ENCODE measurements at places on chromosomes 4 and X.

DNA sequence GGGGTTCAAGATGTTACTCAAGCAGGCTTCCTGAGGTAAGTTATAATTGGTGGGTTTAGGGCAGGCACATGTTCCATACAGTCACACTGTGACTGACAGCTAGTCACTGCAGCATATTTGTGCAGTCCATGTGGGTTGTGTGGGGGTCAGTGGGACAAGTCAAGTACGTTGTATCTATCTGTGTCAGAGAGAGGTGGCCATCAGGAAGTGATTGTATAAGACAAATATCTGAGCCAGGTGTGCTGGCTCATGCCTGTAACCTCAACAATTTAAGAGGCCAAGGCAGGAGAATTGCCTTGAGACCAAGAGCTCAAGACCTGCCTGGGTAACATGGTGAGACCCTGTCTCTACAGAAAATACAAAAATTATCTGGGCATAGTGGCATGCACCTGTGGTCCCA lies 509.3 kb downstream of the CENPC start:
- DNase-seq: no peak

DNA sequence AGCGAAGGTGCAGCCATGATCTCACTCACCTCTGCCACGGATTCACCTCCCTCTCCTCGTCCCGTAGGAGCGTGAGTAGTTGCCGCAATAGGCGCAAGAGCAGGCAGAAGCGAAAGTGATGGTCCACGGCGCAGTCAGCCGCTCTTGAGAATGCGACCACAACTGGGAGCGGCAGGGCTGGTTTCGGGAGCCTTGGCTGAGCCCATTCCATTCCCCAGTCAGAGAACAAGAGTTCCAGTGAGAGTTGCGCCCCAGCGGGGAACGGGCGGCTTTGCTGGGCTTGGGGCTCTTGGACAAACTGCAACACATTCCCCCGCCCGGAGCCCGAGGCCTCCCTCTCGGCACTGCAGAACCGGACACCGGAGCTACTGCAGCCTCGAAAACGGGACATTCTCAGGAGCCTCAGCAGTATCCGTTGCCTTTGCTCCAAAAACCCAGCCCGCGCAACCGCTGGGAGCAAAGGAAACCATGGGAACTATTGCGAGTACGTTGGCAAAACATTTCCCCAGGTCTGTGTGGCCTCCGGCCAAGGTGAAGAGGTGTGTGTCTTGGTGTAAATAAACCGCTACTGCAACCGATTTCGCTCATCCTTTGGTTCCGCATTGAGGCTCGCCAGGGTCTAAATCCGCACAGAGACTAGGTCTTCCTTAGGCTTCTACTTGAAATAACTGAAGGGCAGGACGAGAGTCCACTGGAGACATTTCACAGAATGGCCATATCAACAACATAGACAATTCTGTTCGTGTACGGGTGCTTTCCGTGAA lies 5.7 kb upstream of the ZBTB33 start:
- no peak for DNase-seq

GRCh38 chr4:8502836-8503585 lies 62.4 kb downstream of the TRMT44 start:
- DNase-seq: no peak

GRCh38 chrX:39162322-39162735 lies 361.1 kb downstream of the MID1IP1 start:
- DNase-seq: no peak

DNA sequence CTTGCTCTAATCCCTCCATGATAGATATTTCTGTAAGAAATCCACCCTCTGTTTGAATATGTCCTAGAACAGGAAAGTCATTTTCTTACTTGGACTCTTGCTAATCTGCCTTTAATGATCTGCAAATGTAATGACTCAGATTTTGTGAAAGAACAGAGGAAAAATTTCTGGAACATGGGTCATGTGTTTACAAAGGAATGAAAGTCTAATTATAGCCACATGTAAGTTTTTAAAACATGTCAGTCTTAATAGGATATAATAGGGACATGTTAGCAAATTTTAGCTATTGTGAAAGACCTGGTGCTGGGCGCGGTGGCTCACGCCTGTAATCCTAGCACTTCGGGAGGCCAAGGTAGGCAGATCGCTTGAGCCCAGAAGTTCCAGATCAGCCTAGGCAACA lies 47.6 kb downstream of the GRK4 start:
- DNase-seq: no peak

DNA sequence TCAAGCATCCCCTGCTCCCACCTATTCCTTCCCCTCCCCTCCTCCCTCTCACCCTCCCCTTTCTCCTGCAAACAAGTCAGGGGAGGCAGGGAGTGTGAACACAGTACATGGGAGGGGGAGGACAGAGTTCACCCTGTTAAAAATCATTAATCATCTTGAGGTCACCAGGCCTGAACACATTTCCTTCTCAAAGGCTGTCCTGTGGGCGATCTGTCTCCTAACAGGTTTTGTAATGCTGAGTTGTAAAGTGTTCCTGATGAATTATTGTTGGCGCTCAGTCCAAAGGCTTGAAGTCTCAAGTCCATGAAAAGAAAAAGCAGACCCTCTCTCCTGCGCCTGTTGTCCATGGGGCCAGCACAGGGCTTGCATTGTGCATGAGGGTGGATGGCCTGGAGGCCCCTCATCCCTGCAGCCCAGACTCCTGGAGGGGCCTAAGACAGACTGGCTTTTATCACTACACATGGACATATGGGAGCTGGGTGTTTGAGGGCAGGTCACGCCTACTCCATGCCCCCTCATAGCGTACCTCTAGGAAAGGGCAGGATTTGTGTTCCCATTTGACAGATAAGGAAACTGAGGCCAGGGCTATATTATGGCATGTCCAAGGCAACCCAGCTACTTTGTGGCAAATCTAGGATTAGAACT lies 189.1 kb downstream of the RAB28 start:
- DNase-seq: no peak

DNA sequence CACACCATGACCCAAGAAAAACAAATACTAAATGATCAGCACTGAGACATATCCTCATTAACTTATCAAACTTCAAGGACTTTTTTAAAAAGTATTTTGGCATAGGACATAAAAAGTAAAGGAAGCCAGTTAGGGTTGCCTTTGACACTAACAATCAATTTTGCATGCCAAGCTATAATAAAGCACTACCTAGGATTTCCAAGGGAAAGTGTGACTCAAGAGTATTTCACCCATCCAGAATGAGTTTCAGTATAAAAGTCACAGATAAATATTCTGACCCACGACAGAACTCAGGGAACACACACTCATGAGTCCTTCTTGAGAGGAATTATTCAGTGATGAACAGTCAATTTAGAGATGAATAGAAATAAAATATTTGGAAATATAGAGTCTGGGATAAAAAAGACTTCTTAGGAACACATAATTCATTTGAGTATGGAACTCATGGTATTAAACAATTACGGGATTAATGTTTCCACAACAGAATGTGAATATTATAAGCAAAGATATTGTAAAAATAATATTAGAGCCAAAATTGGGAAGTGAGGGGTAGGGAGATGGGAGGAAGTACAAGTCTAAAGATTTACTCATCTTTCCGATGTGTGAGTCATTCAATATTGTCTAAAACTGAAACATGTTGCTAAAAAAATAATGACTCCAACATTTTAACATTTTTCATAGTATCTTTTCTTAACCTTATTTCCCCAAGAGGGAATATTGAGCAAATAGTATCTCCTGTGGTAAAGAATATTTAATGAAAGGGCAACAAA lies 143.5 kb upstream of the LNX1 start:
- DNase-seq: no peak

GRCh38 chr4:155640751-155641150 lies 25.9 kb upstream of the GUCY1A1 start:
- no peak for DNase-seq

- DNase-seq: no peak
Measured at GRCh38 chr4:155885666-155886065, 17.8 kb upstream of the TDO2 start.

- DNase-seq: no peak
Measured at GRCh38 chr4:85751866-85752265, 276.9 kb downstream of the ARHGAP24 start.

DNA sequence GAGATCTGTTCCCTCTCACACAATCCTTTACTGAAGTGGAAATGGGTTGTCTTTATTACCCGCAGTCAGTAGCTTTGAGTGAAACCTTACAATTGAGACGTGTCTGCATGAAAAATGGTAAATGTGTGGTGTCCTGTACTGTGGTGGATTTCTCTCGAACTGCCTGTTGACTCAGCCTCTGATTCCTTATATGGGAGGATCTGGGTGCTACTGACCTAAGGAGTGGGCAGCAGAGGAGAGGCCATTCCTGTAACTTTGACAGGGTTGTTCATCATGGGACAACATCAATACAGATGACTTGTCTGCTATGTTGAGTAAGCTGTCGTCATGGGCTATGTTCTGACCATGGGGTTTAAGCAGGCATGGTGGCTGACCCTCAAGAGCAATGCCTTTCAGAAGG lies 159.6 kb upstream of the WDR1 start:
- no peak for DNase-seq

- DNase-seq: no peak
Measured at GRCh38 chrX:4944767-4945166, 1231.3 kb upstream of the PRKX start.

DNA sequence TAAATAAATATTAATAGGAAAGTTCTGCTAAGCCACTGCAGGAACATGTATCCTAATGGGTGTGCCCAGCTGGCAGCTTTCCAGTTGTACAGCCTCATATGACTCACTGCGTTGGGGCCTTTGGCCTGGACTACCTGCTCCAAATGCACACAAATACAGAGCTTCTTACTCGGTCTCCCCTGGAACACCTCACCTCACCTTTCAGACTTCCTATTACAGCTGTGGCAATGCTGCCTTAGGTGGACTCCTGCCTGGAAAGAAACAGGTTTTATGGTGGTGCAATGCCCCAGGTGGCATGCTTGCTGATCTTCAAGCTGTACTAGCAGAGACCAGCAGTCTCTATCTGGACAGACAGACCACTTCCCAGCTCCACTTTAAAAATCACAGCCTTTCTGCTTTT lies 85.7 kb upstream of the EXOC1L start:
- DNase-seq: no peak

DNA sequence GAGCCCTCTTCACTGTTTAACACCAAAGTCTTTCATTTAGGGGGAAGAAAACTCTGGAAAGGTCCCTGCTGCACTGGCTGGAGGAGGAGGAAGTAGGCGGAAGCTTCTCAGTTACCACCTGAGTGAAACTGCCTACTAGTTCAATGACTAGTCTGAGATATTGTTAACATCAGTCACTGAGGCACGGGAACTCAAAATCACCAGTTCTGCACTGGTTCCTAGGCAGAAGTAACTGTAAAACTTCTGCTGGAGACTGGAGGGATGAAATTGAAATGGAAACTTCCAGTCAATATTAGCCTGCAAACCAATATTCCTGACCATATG lies 178.3 kb downstream of the SNCA start:
- no peak for DNase-seq
